Activated CD4-positive, alpha-beta memory T cell treated with anti-CD3 and anti-CD28 coated beads for 36 hours (primary cell): ENCODE measurements at places on chromosomes 11 and 22.

DNA sequence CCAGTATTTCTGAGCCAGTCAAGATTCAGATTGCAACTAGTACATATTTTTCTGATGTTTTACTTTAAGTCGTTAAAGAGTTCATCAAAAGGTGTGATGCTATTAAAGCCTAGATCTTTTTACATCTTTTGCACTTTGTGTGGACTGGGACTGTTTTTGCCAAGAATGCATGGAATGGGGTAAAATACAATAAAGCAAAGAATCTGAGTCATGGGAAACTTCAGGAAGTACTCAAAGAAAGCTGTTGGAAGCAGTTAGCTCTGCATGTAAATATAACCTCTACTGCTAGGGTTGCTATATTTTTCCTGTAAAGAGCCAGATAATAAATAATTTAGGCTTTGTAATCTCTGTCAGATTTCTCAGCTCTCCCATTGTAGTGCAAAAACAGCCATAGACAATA is 20.9 kb downstream of the ATXN10 start:
- no peak for DNase-seq

DNA sequence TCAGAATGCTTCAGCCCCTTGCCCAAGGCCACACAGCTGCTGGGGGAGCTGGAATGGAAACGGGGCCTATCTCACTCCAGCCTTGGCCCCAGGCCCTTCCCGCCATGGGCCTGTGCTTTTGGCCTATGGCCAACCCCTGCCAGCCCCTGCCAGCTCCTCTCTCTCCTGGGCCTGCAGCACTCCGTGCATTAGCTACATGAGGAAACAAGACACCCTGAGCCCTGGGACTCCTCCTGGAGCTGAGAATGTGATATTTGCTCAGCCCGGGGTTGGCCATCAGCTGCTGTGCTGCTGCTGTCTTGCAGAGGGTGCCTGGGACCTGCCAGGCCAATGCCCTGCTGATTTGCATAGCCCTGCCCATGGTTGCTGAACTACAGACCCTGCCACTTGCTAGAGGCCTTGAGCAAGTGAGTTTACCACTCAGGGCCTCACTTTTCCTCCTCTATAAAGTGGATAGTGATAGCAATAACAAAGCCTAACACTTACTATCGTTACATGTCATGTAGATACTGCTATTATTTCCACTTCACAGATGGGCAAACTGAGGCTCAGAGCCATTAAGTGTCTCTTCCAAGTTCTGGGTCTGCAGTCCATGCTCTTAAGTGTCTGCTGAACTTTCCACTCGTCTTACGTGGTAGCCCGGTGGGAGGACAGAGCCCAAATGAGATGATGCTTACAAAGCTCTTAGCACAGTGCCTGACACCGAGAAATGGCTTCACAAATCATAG is 99.6 kb downstream of the KIAA1671 start:
- DNase-seq = no peak

GRCh38 chr11:119108857-119109221 is 1.7 kb downstream of the C2CD2L start:
- DNase-seq = no peak

- no peak for DNase-seq
Observed at GRCh38 chr11:22554221-22554620, 71.4 kb downstream of the FANCF start.

GRCh38 chr11:112485280-112485679 is 224.6 kb upstream of the PLET1 start:
- no peak for DNase-seq

DNA sequence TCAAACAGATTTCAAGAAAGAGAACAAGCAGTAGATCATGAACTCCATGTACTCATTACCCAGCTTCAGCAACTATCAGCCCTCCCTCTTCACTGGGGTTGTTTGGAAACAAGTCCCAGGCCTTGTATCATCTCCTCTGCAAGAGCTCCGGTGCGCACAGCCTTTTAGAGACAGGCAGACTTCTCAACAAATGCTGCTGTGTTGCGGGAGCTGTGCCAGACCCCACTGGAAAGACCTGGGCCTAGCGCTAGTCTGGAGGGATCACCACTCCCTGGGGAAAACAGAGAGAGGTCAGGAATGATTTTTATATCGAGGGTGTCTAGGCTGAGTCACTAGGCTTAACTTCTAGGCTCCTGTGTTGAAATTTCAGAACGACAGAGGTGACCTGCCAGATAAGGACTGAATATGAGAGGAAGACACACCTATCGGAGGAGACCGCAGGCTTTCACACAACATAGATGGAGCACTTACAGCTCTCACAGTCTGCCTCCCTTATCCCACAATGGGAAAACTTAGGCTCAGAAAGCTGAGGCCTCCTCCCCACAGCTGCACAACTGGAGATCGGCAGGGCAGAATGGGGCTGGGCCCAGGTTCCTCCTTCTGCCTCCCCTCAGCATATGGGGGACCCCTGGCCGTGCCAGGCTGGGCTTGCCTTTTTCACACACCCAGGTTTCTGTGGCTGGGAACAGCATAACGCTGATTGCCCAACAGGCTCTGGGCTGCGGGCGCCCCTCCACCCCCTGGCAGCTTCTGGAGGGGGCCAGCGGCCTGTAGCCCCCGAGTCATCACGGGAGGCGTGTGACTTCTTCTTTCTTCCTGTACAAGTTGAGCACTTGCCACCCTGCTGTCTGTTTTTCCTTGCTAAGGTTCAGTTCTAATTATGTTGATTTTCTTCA is 86.0 kb downstream of the PKNOX2 start:
- no peak for DNase-seq

GRCh38 chr11:7353100-7353499 is 101.4 kb downstream of the SYT9 start:
- peak; percentile 25 for DNase-seq

DNA sequence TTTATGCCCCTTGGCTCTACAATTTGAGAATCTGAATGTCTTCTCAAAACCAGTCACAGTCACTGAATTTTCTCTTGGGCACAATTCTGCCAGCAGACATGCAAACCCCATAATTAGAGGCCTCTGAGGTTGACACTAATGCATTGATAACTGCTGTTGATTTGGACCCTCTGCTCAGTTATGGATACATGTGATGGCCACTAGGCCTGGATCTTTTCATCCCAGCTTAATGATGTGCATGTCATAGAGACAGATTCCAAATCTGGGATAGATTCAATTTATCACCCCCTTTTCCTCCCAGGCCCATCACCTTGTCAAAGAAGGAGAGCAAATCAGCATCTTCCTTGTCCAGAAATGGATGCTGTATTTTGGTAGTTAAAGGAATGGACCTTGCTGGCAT is 92.2 kb downstream of the C11orf91 start:
- DNase-seq = no peak
